ENCODE measurements at places on chromosomes 5 and 9.

GRCh38 chr9:8845376-8845775 lies 1045.8 kb upstream of the DMAC1 start:
- no peak for DNase-seq

DNA sequence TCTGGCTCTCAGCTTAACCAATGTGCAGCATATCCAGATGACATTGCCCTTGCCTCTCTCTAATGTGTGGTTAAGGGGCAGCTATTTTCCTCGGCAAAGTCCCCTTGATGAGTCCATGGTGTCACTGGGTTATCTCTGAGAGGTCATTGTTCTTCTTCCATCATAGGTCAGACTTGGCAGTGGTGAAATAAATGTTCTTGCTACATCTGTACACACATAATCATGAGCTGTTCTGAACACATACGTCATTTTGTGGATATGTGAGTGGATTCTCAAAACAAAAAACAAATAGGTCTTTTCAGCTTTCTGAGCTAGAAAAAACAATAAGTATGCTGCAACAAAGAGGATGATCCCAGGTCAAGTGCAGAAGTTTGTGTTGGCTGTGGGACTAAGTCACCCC lies 134.7 kb upstream of the PTPN3 start:
- DNase-seq: no peak

DNA sequence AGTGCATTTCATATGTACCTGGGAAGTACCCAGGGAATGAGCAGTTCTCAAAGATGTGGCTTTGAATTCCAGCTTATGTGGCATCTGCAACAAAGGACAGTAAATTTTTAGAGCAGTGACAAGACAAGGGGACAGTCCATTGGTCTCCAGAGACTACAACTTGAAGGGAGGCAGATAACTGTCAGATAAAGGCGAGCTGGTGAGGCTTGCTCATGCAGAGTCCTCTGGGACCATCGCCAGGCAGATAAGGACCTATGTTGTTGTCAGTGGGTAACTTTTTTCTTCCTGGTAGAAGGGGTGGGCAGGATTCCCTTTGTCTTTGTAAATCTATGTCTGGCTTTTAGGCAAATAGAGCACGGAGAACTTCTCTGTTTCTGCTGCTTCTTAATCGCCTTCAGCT lies 120.2 kb downstream of the ICE1 start:
- DNase-seq: no peak

- DNase-seq: no peak
Measured at GRCh38 chr5:89722538-89722937, 687.0 kb downstream of the CETN3 start.

GRCh38 chr5:179616002-179616594 lies 7.4 kb downstream of the HNRNPH1 start:
- DNase-seq: no peak

DNA sequence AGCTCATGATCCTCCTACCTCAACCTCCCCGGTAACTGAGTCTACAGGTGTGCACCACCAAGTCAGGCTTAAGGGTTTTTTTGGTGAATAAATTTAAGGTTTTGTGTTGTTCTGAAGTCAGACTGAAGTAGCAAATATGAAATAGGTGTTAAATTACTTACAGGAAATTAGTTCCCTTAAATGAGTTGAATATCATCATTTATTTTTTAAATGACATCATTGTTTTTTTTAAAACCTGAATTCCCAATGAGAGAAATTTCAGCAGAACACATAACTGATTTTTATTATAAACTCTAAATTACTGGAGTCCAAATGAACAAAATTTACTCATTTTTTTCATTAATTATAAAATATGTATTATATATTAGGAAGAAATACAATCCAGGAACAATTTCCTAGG lies 33.0 kb upstream of the NRG2 start:
- no peak for DNase-seq

DNA sequence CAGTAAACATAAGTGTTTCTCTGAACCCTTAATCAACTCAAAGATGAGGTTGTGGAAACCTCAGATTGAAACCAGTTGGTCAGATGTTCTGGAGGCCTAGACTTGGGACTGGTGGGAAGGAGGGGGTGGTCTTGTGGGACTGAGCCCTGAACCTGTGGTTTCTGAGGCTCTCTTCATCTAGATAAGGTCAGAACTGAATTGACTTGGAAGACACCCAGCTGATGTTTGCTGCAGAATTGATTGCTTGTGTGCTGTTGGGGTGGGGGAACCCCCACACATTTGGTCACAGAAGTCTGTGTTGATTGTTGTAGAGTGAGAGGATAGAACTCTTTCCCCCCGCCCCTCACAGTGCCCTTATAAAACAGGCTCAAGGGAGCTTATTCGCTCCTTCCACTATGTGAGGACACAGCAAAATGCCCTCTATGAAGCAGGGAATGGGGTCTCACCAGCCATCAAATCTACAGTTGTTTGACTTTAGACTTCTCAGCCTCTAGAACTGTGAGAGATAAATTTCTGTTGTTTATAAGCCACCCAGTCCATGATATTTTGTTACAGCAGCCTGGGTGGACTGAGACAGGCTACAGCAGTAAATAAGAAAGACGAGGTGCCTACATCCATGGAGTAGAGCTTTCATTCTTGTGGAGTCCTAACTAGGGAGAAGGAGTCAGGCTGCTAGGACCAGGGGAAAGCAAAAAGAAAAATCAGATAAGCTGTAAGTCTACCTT lies 25.7 kb upstream of the UGCG start:
- DNase-seq: no peak
